ENCODE measurements at places on chromosomes 3 and 15. TPM values are rescaled to one million over a fixed set of nuclear protein-coding genes. Genes with fewer than 3 reads are reported as not detected.

DNA sequence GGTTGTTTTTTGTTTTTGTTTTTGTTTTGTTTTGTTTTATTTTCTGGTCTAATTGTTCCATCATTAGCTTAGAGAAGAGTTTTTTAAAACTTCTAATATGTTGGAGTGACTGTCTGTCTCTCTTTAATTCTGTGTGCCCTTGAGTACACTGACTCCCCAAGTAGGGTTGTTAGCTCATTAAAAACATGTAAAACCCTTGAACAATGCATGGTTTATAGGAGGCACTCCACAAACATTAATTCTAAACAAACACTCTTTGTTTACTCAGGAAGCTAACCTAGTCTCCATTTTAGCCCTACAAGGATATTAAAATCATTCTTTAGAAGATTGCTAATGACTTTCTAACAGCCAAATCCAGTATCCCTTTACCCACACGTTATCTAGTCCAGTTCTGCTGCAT lies 100.5 kb downstream of the CGGBP1 start:
- DNase-seq = no peak

The LRRC49 gene
- total RNA-seq = 8.3 TPM

GRCh38 chr3:180804916-180805315 lies 107.6 kb upstream of the FXR1 start:
- peak; percentile 79 for DNase-seq

The CDHR4 gene
- total RNA-seq = not detected

The DPPA2 gene
- 3.1 TPM for total RNA-seq

GRCh38 chr3:123818324-123818920 lies 65.7 kb downstream of the MYLK start:
- DNase-seq = no peak

DNA sequence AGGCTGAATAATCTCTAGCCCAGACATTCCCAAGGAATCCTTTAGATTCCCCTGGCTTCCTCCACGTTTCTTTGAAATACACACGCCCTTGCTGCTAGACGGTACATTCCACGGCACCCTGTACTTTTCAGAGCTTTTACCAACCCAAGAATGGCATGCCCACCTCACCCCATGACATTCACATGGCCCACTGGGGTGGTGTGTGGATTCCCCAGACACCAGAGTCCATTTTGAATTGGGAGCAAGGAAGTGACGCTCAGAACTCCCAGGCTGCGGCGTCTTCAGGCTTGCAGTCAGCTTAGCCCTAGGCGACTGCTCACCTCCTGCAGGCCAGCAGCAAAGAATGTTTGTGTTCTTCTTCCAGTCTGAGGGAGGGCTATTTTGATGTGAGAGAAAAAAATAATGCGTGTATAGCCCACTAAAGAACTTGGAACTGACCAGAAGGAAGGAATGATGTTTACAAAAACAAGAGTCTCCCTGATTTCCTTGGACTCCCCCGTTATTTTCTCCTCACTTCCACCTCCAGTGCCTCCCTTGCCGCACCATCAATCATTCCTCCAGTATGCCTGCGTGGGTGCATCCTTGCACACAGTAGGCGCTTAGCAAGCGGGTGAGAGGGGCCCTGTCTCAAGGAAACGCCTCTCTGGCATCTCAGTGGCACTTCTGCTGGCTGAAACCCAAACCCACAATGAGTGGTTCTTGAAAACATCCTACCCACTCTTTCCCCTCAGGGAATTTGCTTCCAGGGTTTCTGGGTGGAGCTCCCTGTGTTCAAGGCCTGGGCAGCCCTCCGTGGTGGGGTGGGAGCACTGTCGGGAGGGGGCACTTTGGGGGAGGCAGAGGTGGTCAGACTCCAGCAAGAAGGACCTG lies 59.9 kb downstream of the SMAD6 start:
- DNase-seq = no peak

DNA sequence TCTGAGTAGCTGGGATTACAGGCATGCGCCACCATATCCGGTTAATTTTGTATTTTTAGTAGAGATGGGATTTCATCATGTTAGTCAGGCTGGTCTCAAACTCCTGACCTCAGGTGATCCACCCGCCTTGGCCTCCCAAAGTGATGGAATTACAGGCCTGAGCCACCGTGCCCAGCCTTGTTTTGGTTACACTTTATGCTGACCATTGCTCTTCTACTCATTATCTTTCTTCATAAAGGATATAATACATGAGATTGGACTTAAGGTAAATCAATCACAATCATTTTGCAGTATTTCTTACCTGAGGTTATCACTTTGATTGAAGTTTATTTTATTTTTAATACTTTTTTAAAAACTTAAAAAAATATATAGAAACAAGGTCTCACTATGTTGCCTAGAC lies 2.2 kb upstream of the LEO1 start:
- DNase-seq = no peak

The DUOXA2 gene
- not detected for total RNA-seq

- DNase-seq = no peak
Measured at GRCh38 chr15:88447741-88448140, 19.4 kb downstream of the MRPL46 start.

- no peak for DNase-seq
Measured at GRCh38 chr3:124149771-124150170, 157.8 kb upstream of the ROPN1 start.

GRCh38 chr15:81959196-81959595 lies 86.6 kb downstream of the MEX3B start:
- DNase-seq = no peak

DNA sequence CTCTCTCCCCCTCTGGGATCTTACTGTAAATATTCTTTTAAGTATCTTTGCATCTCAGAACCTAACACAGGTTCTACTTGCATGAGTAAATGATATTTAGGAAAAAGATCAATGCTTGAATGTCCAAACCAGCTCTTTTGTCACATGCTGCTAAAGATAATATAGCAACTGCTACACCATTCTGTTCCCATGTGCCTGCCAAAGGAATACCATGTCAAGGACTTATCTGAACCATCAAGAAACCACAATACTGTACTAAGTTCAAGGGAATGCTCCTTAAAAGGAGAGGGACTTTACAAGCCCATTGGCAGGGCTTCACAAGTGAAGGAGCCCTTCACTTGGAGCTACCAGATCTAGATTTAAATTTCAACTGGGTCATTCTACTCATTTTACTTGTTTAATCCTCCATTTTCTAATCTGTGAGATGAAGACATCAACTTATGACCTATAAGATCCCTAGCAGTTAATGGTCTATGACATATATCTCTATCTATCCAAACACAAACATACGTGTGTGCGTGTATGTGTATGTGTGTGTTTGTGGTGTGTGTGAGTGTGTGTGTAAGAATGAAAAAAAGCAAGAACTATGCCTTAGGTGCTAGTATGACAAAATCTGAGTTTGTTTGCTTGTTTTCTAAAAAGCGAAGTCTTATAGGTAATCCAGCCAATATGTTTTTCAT lies 13.0 kb upstream of the SEC62 start:
- no peak for DNase-seq

- DNase-seq = no peak
Measured at GRCh38 chr3:113721636-113722035, 24.4 kb downstream of the NAA50 start.

The ADCY5 gene
- 6.1 TPM for total RNA-seq

The ATP13A5 gene
- not detected for total RNA-seq

The ALDH1A3 gene
- total RNA-seq = 9.2 TPM

DNA sequence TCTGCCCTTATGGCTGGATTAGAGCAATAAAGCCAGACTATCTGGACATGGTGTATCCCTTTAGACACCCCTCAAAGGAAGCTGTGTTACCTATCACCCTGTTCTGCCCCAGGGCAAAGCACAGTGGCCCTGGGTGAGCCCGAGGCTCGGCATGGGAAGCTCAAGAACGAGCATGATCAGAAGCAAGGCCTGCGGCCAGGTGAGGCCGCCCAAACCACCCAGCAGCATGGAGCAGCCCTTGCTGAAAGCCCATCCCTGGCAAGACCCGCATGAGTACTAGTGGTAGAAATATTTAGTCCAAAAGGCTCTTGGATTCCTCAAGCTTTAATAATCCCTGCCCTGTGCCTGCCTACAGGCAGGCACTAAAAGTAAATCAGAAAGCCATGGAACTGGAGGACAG lies 261.1 kb downstream of the MEX3B start:
- no peak for DNase-seq

The EXOSC7 gene
- total RNA-seq = 88.7 TPM

The TMEM62 gene
- 6.2 TPM for total RNA-seq

DNA sequence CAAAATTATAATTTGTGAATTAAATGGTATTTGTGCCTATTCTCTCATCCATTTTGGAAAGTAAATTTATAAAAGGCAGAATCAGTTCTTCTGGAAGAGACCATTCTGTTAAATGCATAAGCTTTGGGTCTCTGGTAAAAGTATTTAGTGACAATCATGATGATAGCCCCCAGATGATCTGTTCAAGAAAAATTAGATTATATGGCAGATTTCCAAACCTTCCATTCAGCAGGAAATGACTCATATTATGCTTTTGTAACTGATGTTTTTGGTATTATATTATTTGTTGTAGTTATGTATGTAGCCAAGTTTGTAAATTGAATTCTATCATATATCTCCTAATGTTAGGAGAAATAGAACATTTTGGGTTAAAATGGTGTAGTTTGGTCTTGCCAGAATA lies 340.8 kb upstream of the DPH6 start:
- DNase-seq = no peak

DNA sequence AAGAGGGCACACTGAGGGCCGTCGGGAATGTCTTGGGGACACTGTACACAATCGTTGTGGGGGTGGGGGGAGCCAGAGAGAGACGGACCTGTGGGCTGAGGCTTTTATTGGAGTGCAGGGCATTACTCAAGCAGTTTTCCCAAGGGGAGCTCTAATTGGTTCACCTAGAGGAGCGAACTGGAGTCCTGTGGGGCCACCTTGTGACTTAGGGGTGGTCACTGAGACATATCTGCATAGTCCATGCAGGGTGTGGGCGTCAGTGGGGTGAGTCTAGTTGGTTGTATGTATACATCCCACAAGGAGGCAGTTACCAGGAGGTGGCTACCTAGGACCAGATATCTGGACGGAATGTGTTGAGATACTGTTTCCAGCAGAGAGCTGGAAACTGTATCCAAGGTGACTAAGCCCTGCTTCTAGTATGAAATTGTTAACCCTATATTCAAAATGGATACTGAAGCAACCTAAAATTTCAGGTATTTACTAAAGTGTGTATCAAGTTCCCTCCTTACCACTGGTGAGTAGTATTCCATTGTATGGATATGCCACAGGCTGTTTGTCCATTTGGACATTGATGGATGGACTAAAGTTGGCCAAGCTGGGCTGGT lies 2.6 kb upstream of the PIGZ start:
- no peak for DNase-seq

The IMPG2 gene
- total RNA-seq = 0.02 TPM

The PLCH1 gene
- total RNA-seq = 17.8 TPM

GRCh38 chr3:45641756-45642155 lies 47.2 kb downstream of the LIMD1 start:
- DNase-seq = no peak

GRCh38 chr15:101313041-101313761 lies 18.2 kb upstream of the SNRPA1 start:
- DNase-seq = peak; percentile 23

The DGKG gene
- total RNA-seq = not detected

The PIK3CA gene
- 9.8 TPM for total RNA-seq

GRCh38 chr3:173902871-173903270 lies 505.3 kb downstream of the NLGN1 start:
- DNase-seq = no peak

The MGLL gene
- 0.11 TPM for total RNA-seq

The IL17RB gene
- 8.3 TPM for total RNA-seq

- no peak for DNase-seq
Measured at GRCh38 chr15:66674756-66675155, 27.3 kb upstream of the SMAD6 start.

DNA sequence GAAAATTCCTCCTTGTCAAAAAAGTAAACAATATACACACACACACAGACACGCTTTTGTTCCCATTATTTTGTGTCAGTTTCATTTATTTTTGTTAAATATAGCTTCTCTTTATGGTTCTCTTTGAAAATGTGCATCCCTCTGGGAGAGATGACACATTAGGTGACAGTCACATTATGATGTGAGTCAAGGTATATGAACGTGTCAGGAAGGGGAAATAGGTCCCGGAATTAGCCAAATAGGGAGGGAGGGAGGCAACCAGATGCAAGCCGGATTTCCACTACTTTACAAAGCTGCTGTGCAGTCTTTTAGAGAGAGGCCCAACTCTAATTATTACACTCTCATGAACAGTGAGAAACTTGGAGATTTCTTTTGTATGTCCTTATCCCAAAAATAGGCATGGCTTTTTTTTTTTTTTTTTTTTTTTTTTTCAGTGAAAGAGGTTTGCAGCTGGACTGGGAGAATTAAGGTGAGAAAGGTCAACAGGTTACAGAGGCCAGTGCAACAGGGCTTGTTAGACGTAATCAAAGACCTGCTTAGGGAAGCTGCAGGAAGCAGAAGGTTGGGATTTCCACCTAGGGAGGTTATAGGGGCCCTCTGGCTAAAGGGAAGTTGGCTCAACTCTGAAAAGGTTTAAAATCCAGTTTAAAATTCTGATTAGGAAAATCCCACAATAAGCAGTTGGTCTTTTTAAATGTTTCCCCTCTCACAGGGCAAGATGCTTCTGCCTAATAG lies 240.5 kb upstream of the UBE2E1 start:
- no peak for DNase-seq

GRCh38 chr15:99504071-99504822 lies 61.5 kb upstream of the MEF2A start:
- DNase-seq = no peak

The TUBGCP5 gene
- total RNA-seq = 15.3 TPM

GRCh38 chr3:188391592-188391991 lies 237.6 kb downstream of the LPP start:
- no peak for DNase-seq

GRCh38 chr15:74422652-74423430 lies 10.9 kb downstream of the SEMA7A start:
- peak; percentile 62 for DNase-seq

The COL6A6 gene
- 0.07 TPM for total RNA-seq

DNA sequence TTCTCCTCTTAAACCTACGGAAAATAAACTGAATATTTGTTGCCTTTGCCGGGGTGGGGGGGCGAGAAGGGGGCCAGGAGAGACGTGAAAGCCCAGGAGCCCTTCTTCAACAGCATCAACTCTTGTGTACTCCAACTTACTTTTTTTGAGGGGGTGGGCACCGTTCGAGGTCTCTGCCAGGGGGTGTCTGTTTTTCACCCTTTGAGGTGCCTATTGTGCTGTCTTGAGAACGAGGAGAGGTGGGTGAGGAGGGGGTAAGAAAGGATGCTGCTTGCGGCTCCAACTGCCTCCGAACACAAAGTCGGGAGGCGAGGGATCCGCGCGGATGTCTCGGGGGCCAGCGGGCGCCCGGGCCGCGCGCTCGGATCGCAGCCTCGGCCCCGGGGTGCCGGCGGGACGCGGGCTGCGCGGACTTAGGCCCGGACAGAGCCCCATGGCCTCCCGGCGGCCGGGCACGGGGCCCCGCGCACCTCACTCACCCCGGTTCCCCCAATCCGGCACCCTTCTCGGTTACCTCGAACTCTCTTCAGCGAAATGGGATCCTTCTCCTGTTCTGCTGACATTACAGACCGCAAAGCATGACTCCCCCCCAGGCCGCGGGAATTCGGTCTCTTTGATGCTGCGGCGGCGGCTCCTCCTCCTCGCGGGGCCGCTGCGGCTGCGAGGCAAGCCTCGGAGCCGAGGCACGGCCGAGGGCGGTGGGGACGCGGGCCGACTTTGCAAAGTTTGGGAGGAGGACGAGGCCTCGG lies 650 bp downstream of the PYGO1 start:
- peak; percentile 43 for DNase-seq

The FAM107A gene
- 0.13 TPM for total RNA-seq
